ENCODE measurements at places on chromosomes 3 and 15.

DNA sequence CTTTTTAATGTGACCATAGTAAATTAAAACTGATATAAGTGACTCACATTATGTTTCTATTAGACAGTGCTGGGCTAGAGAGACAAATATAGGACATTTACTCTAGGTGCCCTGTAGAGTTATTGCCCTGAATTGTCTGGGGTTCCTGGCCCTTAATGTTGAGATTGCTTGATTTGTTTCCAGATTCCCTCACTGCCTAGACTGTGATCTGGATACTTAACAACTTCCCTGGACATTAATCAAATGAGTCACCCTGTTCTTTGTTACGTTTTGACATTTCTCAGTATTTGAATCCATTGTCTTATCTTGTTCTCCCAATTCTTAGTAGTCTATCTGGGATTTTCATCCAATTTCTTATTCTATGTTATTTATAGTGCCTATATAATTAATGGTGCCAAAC is 65.8 kb downstream of the DTWD1 start:
- no peak overlapping the region for H3K4me3 ChIP-seq
- no peak overlapping the region for H3K27ac ChIP-seq
- no peaks in the 10 kb centered on the region for H3K36me3 ChIP-seq
- DNase-seq: peak; percentile 32
- no peaks in the 10 kb centered on the region for H3K27me3 ChIP-seq

DNA sequence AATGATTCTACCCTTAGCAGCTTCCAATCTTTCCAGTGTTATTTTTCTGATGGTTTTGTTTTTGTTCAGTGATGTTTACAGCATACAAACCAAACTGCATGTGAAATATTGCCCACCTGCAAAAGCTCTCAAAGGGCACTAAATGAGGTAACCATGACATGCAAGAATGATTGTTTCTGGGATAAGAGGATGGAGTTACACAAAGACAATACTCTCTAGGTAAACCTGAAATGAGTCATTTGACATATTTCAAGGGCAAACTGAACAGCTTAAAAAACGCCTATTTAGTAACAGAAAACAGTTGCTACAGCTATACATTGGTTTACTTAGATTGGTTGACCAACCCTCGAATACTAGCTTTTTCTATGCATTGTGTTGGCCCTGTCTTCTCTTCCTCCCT is 481.7 kb downstream of the ZPLD1 start:
- no peaks in the 10 kb centered on the region for H3K4me1 ChIP-seq
- no peaks in the 10 kb centered on the region for H3K27me3 ChIP-seq
- no peaks in the 10 kb centered on the region for H3K36me3 ChIP-seq
- no peak for DNase-seq
- H3K27ac ChIP-seq: no peak overlapping the region
- H3K4me3 ChIP-seq: no peak overlapping the region

- H3K4me1 ChIP-seq: no peaks in the 10 kb centered on the region
- DNase-seq: peak; percentile 31
- no peaks in the 10 kb centered on the region for H3K27me3 ChIP-seq
- no peaks in the 10 kb centered on the region for H3K36me3 ChIP-seq
- H3K4me3 ChIP-seq: no peak overlapping the region
Observed at GRCh38 chr3:187122261-187122660, 17.0 kb downstream of the RPL39L start.

DNA sequence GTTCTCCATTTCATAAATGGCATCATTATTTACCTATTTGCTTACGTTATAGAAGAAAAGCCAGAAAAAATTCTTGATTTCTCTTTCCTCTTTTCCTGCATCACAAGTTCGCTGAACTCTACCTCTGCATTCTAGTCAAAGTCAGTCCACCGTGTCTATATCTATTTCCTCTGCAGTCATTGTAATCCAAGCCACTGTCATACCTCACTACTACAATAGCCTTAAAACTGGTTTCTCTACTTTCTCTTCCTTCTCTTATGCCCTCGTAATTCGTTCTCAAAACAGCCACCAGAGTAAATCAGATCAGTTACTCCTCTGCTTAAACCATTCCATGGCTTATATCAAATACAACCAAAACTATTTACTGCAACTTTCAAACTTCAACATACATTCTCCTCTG is 13.4 kb upstream of the FAM81A start:
- H3K27me3 ChIP-seq: peaks cover 6% of the 10 kb centered on the region
- H3K4me3 ChIP-seq: no peak overlapping the region
- no peaks in the 10 kb centered on the region for H3K4me1 ChIP-seq
- H3K27ac ChIP-seq: no peak overlapping the region
- H3K36me3 ChIP-seq: no peaks in the 10 kb centered on the region

DNA sequence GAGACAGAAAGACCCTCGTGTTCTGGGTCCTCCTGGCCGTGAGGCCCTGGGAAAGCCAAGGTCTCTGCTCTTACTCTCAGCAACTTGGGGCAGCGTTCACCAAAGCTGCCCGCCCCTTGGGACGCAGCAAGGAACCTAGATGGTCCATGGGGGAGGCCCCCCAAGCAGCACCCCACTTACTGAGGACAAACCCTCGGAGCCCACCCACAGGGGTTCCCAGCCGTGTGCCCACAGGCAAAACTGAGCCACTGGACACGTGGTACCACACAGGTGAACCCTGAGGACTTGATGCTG is 166.2 kb upstream of the IQSEC1 start:
- no peaks in the 10 kb centered on the region for H3K4me1 ChIP-seq
- no peak overlapping the region for H3K4me3 ChIP-seq
- no peak for DNase-seq
- H3K27me3 ChIP-seq: peaks cover 19% of the 10 kb centered on the region
- no peaks in the 10 kb centered on the region for H3K36me3 ChIP-seq

DNA sequence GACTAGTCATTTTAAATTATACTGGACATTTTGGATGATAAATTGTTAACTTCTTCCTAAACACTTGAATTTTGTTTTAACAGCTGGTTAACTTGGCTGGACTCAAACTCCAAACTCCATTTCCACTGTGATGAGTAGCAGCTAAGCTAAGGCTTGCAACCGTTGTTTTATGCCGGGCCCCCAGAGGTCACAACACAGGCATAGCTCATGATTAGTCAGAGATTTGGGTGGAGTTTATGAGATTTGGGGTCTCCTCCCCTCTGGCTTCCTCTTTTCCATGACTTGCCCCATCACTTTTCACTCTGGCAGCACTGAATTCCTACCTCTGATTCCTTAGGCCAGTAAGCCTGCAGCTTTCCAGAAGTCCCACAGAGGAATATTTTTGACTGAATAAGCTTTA is 12.8 kb downstream of the THAP10 start:
- peaks cover 2% of the 10 kb centered on the region for H3K4me1 ChIP-seq
- H3K36me3 ChIP-seq: no peaks in the 10 kb centered on the region

DNA sequence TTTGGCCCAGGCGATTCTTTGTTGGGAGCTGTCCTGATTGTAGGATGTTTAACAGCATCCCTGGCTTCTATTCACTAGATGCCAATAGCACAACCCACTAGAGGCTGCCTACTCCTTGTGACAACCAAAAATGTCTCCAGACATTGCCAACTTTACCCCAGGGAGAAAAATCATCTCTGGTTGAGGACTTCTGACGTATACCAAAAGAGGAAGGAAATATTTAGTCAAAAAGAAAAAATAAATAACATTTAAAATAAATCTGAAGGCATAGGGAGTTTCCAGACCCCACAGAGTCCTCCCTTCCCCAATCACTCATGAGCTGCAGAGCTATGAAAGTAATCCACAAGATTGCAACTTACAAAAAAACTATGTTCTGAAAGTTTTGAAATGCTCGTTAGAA is 61.0 kb downstream of the MECOM start:
- no peak overlapping the region for H3K27ac ChIP-seq
- no peaks in the 10 kb centered on the region for H3K27me3 ChIP-seq
- no peaks in the 10 kb centered on the region for H3K4me1 ChIP-seq
- H3K36me3 ChIP-seq: no peaks in the 10 kb centered on the region
- no peak overlapping the region for H3K4me3 ChIP-seq

All from IMR-90 (cell line).